NCI-H2081 (cell line): ENCODE measurements at places on chromosomes 16 and 17.

DNA sequence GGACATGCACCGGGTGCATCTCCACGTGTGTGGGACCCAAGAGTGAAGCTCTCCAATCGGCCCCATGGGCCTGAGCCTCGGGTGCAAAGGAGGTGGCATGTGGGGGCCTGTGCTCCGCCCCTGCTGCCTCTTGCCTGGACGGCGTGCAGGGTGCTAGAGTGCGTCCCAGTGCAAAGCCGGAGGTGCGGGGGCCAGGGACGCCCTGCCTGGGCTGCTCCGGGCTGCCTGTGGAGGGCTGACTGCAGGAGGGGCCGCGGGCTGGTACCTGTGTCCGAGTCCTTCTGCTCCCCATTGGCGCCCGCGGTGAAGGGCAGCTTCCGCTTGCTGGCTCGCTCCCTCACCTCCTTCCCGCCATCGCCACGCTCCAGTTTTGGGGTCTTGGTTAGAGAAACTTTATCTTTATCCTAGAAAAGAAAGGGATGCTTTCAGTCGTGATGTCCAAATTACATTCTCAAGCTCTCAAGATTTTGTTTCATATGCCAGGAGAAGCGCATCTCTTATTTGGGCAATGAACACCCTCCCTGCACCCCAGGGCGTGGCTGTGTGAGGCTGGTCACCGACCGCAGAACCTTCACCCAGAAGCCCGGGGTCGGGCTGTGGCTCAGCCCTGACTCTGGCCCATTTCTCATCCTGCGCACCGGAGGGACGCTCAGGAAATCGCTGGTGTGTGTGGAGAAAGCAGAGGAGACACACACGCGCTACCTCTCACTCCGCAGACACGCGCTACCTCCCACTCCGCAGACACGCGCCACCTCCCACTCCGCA is 87.6 kb downstream of the ZNF778 start:
- DNase-seq: no peak

DNA sequence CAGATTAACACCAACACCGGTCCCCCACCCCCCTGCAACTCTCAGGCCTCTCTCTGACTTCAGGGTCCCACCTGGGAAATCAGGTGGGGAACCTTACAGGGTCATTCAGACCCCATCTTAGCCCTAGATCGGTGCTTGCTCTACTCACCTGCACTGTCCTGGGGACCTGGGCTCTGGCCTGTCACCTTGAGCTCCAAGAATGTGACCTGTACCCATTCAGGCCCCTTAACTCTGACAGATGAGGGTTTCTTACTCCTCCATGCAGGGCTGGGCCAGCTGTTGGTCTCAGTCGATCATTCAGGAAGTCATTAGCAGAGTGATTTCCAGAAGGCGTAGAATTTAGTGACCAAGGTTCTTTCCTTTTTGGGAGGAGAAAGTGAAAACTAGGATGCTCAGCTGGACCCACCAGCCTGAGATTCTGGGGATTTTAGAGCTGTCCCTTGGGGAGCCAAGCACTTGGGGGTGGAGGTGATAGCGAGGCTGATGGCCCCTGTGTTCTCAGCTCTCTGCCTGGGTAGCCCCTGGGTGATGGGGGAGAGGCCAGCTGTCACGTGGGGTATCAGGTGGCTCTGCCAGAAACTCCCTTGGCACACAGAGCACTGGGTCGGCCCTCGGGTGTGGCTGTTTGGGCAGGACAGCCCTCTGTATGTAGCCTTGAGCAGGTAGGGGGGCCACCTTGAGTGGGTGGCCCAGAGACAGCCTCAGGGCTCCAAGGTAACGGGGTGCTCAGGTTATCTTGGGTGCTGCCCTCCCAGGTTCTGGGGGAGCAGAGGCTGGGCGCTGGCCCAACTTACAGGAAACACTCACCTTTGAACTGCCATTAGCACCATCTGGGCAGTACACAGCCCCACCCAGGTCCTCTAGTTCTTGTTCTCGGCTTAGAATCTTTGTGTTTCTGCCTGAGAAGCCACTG is 724 bp downstream of the MVP start:
- DNase-seq: no peak

GRCh38 chr17:55722016-55722736 is 488 bp downstream of the TMEM100 start:
- DNase-seq: no peak

DNA sequence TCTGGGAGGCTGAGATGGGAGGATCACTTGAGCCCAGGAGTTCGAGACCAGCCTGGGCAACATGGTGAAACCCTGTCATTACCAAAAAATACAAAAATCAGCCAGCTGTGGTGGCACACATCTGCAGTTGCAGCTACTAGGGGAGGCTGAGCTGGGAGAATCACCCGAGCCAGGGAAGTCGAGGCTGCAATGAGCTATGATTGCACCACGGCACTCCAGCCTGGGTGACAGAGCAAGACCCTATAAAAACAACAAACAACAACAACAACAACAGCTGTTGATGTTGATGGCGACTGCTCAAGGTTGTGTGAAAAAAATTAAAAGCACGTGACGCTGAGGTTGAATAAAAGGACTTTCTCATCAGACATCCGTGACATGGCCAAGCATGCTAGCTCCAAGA is 40.8 kb upstream of the CIBAR2 start:
- DNase-seq: no peak

DNA sequence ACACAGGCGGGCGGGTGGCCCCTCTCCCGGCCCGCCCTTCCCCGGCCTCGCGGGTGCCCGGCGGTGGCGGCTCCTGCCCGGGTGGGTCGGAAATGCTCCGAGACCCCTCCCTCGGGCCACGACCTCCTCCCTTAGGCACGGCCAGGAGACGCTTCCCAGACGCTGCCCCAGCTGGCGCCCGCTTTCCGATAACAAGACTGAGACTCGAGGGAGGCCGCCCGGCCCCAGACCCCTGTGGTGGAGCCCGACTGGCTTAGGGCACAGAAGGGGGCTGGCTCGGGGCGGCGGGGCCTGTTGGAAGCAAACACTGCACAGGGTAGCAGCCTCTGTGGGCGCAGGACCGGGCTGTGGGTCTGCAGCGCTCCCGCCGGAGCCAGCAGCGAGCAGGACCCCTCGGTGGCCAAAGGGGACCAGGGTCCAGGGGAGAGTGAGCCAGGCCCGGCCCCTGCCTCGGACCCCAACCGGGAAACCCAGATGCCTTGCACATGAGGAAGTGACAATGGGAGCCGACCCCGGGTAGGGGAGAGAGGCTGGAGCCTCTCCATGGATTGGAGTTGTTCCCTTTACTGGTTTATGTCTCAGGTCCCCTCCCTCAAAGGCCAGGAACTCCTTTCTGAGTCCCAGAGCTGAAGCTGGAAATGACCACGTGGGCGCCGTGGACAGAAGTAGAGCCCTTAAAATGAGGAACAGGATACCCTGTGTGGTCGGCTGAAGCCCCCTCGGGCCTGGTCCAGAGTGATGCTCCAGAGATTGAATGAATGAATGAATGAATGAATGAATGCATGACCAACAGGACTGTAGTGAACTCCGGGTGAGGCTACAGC is 19.8 kb upstream of the ADCY7 start:
- no peak for DNase-seq

- no peak for DNase-seq
Observed at GRCh38 chr16:84909476-84910085, 89.8 kb downstream of the CRISPLD2 start.

GRCh38 chr16:1820096-1820945 is 6.3 kb downstream of the HAGH start:
- no peak for DNase-seq

DNA sequence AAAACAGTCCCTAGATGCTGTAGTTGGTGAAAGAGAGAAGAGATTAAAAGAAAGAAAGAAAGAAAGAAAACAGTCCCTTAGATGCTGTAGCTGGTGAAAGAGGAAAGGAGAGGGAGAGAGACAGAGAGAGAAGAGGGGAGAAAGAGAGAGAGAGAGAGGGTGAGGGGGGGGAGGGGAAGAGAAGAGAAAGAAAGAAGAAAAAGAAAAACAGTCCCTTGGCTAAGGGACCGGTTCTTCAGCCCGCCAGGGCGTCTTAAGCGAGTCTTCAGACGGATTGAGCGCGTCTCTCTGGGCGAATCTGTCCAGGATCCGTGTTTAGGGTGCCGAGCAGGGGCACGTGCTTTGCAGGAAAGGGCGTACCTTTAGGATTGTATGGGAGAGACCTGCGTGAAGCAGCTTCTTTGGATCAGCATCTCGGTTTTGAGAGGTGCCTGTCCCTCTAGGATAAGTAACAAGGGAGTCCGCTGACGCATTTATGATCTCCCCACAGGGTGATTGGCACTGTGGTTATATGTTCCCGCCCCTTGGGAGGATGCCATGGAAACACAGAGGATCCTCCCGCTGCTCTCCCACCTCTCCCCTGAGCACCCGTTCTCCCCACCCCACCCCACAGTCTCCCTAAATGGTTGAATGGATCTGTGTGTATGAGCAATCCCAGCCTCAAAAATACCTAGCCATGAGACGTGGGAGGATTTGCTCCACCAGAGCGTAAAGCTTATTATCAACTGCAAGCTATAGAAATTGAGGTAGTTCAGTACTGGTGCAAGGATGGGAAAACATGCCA is 16.7 kb downstream of the GNGT2 start:
- DNase-seq: peak; percentile 69

GRCh38 chr16:69094501-69094900 is 11.0 kb upstream of the HAS3 start:
- no peak for DNase-seq

DNA sequence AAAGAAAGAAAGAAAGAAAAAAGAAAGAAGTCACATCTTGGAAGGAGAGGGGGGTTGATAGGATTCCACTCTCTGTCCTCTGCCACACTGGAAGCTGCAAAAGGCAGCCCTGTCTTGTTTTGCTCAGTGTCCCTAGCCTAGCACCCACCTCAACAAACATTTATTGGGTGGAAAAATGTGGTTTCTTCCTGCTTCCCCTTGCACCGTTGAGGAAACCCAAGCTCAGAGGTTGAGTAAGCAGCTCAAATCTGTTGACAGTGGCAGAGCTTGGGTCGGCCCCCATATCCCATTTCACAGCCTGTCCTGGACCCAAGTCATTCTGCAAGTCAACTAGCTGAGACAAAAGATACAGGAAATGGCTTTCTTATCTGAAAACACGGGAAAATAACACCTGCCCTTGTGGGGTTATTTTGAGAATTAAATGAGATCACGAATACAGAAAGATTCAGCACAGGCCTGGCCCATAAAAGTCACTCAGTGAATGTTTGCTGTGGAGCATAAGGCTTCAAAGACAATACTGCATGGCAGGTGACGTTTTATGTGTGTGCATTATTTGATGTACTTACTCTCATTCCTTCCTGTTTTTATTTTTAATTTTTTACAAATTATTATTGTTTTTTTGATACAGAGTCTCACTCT is 63.6 kb downstream of the SCNN1B start:
- peak; percentile 61 for DNase-seq
